HepG2 (cell line): ENCODE measurements at places on chromosomes 3 and 15.
A peak's percentile ranks its signal among the peaks of the same experiment; 100 is the strongest.

DNA sequence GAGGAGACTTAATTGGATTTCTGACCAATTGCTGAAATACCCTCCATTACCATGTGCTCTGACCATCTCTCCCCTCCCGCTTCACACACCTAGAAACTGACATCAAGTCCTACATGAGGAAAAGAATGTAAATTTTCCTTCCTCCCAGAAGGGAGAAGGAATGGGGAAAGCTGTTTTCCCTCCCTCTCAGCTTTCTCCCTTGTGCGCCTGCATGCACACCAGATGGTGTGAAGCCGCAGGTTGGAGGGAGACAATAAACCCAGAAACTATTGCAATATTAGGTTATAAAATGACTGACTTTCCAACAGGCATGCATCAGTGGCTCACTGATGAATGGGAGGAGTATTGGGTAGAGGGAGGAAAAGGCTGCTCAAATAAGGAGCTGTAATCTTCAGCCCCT is 50.9 kb downstream of the MB21D2 start:
- no peak for DNase-seq

GRCh38 chr15:71386448-71387236 is 271.4 kb downstream of the THSD4 start:
- DNase-seq: no peak

- DNase-seq: no peak
These were observed 4.8 kb upstream of the USP3 start for GRCh38 chr15:63499611-63500010.

- DNase-seq: no peak
These were observed 186.1 kb downstream of the OTOL1 start for GRCh38 chr3:161682715-161683114.

- peak; percentile 13 for DNase-seq
These were observed 161.2 kb downstream of the MINAR1 start for GRCh38 chr15:79593119-79593869.

DNA sequence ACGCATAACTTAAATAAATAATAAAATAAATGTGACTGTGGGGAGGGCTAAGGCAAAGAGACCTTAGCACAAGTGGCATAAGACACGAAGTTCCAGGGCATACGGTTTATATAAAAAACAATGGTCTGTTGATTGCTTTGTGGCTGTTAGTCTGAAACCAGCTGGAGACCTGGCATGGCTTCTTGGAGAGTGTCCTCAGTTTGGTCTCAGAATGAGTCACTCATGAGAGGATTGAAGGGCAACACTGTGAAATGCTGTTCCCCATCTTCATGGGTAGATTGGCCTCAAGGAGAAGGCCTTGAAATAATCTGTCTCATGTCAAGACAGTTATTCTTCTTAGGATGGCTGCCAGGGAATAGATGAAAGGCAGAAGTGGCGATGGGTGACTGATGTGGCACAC is 62.2 kb downstream of the SOX2 start:
- DNase-seq: no peak

- DNase-seq: no peak
These were observed 32.1 kb upstream of the UMPS start for GRCh38 chr3:124698030-124698770.

- DNase-seq: no peak
These were observed 6.0 kb upstream of the CCR8 start for GRCh38 chr3:39323494-39323893.

DNA sequence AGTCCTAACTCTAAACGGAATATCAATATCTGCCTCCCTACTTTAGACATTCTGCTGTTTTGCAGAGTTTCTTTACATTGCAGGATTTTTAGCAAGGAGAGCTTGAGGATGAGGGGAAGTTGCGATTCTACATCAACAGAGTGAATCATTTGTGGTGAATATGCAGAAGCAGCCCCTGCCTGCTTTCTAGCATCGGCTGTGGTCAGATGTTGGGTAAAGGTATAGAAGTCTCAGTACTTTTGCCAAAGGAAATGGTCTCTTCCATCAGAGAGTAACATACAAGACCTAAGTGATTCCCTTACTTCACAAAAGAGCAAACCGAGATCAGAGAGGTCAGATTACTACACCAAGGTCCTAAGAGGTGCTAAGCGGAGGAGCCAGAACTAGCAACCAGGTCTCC is 15.2 kb downstream of the ST3GAL6 start:
- DNase-seq: no peak

DNA sequence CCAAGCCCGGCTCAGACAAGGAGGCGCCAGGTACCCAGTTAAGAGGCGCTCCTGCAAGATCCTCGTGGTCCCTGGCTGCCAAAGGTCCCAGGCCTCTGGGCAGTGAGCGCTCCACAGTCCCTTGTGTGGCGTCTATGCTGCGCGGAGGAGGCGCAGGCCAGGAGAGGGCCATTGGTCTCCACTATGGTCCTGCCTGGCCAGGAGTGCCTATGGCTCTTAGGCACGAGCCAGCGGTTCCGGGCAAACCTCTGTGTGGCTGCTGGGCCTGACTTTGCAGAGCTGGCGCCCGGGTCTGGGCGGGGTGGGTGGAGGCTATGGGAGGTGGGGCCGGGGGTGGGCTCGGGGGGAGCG is 660 bp upstream of the ADAMTSL3 start:
- DNase-seq: no peak

DNA sequence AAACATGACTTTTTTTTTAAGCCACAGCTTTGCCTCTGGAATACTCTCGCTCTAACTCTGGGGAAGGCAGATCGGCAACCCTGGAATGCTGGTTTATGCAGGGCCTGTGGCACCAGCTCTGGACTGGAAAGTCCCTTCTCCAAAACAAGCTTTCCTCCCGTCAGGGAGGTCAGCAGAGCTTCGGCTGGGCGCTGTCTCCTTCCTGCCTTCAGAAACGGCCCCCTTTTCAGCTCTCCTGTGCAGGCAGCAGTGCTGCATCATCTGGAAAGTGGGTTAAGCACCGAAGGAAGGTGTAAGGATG is 42.7 kb upstream of the SKOR1 start:
- no peak for DNase-seq

DNA sequence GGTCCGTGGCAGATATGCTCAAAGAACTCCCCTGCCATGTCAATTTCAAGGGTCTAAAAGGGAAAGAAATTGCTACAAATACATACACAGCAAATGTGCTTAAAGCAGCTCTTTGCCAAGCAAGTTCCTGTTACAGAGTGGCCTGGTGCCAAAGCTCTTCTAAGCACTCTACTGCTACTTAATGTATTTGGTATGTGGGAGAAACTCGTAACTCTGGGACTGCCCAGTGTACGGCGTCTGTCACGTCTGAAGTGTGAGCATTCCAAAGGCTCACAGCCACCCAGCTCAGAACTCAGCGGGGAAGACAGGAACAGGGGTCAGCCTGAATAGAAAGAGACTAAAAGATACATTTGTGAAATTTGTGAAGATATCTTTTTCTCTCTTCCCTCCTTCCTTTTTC is 54.6 kb downstream of the RBMS3 start:
- DNase-seq: no peak

DNA sequence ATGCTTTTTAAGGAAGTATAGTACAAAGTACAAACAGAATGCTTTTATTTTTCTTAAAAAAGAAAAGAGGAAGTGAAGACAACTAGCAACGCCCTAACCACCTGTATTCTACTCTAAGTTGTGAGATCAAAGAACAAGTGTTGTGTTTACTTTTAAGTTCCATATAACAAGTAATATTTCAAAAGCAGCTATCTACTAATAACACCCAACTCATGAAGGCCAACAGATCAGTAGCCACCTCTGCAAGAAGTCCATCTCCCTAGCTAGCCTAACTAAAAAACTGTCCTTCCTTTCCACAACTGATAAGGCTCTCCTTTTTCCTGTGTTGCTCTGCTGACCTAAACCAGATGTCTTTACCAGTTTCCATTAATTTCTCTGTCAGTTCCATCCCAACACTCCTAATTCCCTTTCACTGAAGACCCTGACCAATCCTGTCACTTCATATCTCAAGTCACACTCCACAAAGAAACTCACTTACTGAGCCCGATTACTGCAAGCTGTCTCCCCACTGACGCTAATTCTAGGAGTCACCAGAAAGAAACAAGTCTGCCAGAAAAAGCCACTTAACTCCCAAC is 26.9 kb downstream of the PHC3 start:
- DNase-seq: no peak

- no peak for DNase-seq
These were observed 27.1 kb downstream of the EIF2AK4 start for GRCh38 chr15:39961051-39961450.

DNA sequence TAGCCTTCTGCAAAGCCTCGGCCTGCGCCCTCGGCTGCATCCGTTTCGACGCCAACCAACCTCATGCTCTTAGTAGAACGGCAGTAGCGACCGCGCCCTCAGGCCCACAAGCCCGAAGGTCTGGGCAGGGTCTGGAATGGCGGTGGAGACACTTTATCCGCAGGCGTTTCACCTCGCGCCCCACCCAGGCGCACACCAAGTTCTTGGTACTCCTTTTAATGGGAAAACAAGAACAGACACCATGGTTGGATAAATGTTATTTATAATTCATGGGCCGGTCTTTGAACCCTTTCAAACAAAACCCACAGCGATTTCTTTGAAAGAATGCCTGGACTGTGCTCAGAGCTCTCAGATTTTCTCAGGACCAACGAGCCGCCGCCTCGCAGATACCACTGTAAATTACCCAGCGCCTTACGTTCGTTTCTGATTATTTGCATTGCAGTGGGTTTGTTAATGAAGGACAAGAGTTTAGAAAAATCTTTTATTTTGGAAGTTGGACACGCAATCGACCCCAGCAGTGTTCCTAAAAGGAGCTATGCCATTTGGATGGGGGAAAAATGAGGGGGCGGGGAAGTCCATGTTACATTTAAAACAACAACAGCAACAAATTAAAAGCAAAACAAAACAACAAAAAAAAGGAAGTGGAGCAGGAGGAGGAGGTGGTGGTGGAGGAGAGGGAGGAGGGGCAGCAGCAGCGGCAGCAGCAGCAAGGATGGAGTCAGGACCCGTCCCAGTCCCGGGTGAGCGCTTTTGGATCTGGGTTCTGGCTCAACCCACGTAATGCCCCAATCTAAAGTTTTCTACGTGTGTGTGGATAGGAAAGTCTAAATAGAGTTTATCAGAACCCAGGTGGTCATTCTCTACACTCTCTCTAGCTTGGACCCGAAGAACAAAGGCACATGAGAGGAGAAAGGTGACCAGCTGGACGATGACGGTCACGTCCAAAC is 993 bp upstream of the ISL2 start:
- no peak for DNase-seq

DNA sequence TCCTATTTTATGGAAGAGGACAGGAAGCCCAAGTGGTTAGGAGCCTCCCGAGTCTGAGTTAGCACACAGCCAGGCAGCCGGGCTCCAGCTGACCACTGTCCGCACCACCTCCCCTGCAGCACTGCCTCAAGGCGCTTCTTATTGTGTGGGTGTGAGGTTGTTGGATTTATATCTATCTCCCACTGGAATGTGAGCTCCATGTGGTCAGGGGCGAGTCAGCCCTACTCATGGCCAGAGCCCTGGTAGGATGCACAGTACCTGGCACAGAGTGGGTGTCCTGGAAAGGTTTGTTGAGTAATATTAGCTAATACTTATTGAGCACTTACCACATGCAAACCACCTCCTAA is 9.7 kb upstream of the FBLN2 start:
- no peak for DNase-seq

DNA sequence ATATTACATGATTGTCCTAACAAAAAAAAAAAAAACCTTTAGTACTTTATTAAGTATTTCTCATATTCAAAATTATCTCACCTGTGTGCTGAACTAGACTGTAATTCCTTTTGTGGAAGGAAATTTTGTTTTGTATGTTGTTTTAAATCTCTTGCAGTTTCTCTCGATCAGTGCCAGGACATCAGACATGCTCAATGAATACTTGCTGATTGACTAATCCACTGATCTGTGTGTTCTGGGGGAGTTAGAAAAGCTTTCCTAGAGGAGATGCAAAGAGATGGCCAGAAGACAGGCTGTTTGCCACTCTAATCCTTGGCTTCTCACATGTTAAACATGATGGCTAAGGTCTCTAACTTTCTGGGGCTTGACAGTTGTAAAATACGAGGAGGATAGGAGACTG is 233.3 kb upstream of the NR2E3 start:
- no peak for DNase-seq

GRCh38 chr3:114566162-114566755 is 272.4 kb downstream of the TIGIT start:
- DNase-seq: no peak

GRCh38 chr3:98333989-98334606 is 19.6 kb upstream of the OR5K4 start:
- DNase-seq: no peak

GRCh38 chr3:98188545-98188944 is 22.0 kb downstream of the OR5H15 start:
- DNase-seq: peak; percentile 16

DNA sequence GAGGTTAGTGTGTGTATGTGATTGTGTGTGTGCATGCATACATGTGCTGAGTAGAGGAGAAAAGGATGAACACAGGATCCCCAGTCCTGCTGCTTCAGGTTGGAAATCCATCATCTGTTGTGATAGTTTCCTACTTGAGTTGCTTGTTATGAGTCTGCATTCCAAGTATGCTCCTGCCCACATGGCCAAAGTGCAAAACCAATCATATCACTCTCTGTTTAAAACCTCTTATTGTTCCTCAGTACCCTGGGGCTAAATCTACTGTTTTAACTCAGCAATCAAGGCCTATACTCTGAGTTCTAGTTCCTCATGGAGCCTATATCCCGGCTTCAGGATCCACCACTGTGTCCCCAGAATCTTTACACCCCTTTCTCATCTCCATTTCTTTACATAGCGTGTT is 139.9 kb upstream of the TLE3 start:
- DNase-seq: no peak

GRCh38 chr3:71241246-71241901 is 342.2 kb downstream of the FOXP1 start:
- no peak for DNase-seq

DNA sequence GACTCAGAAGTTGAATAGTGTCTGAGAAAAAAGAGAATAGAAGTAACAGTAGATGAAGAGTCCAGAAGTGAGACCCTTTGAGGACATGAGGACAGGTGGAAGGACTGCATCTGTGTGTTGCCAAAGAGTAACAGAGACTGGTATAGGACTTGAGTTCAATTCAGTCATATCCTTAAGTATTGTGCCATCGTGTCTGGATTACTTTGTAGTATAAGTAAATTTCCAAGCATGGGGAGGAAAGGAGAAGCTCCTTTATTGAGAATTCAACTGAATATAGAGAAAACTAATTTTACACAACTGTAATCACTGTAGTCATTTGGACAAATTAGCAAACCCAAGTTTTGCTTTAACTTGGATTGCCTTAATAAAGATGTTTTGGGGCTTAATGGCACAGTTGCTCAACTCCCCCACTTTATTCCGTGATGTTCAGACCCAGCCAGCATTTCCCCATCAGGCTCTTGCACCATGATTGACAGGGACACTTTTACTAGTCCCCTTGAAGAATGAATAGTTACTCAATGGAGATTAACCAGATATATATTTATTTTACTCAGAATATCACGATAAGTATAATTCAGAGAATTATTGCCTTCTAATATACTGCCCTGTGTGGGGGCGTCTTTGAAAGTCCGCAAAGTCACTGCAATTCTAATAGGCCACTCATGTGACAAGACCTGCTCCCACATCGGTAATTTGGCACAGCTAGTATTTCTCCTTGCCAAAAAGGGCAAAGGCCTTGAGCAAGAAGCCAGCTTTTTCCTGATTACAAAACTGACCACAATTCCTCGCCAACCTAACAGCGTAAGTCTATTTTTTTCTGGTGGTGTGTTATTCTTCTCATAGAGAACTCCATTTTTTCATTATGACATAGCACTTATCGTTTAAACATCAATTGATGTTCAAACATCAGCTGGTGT is 61.3 kb downstream of the PPARG start:
- DNase-seq: no peak
